ENCODE measurements at places on chromosomes 12 and 14.

- no peak for DNase-seq
Measured at GRCh38 chr12:109617491-109617890, 43.9 kb downstream of the MVK start.

DNA sequence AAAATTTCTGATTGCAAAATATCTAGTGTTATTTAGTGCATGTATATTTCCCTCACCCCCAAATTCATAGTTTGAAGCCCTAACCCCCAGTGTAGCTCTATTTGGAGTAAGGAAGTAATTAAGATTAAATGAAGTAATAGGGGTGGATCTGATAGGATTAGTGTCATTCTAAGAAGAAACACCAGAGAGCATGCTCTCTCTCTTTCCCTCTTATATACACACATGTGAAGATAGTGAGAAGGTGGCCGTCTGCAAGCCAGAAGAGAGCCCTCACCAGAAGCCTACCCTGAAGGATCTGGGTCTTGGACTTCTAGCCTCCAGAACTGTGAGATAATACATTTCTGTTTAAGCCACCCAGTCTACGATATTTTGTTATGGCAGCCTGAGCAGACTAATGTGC is 120.3 kb downstream of the TMEM30B start:
- no peak for DNase-seq

- no peak for DNase-seq
Measured at GRCh38 chr14:99141236-99141635, 130.8 kb downstream of the BCL11B start.

DNA sequence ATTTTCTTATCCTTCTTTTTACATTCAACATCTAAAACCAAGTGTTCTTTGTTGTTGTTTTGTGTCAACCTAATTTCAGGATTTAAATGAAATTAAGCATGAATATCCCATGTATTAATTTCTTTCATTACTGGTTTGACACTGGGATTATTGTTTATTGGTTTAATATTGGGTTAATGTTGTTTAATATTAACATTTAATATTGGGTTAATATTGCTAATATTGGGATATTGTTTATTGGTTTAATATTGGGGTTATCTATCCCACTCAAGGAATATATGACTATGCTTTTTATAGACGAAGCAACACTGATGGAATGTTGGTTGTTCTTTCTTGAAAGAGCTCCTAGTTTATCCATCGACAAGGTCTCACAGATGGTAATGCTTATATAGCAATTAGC is 45.9 kb downstream of the TMPRSS12 start:
- no peak for DNase-seq

- DNase-seq, result no peak
Measured at GRCh38 chr14:96816281-96816680, 19.1 kb downstream of the VRK1 start.

DNA sequence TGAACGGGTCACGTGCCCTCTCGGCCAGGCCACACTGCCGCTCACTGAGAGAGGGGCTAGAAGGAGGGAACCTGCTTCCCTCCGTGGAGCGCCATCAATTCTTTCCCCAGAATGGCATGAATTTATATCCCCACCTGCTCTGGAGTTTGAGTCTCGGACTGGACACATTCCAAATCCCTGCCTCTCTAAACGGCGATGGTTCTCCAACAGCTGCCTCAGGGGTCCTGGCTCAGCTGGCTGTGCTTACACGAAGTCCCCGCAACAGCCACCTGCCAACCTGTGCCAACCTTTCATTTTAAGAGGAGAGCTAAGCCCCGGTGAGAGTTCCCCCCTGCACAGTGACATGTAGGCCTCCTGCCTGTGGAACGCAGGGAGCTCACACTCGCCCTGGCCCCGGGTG is 73.2 kb downstream of the RIMBP2 start:
- no peak for DNase-seq

GRCh38 chr12:52437508-52437907 is 3.3 kb upstream of the KRT75 start:
- no peak for DNase-seq

DNA sequence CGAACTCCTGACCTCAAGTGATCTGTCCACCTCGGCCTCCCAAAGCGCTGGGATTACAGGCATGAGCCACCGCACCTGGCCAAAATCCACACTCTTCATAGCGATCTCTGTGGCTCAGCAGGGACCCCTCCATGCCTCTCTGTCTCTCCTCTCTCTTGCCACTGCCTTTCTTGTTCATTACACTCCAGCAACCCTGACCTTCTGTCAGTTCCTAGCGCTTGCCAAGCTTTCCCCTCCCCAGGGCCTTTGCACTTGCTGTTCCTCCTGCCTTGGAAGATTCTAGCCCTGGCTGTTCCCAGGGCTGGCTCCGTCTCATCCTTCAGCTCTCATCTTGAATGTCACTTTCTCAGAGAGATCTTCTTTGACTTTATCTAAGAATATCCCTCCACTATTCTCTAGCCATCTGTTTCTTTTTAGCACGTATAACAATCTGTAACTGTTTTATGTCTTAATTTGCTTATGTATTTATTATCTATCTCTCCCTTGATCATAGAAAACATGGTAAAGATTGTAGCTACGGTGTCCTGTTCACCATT is 38.9 kb upstream of the MAP1LC3B2 start:
- DNase-seq, result no peak

GRCh38 chr12:25200703-25201102 is 5.7 kb downstream of the ETFRF1 start:
- no peak for DNase-seq

DNA sequence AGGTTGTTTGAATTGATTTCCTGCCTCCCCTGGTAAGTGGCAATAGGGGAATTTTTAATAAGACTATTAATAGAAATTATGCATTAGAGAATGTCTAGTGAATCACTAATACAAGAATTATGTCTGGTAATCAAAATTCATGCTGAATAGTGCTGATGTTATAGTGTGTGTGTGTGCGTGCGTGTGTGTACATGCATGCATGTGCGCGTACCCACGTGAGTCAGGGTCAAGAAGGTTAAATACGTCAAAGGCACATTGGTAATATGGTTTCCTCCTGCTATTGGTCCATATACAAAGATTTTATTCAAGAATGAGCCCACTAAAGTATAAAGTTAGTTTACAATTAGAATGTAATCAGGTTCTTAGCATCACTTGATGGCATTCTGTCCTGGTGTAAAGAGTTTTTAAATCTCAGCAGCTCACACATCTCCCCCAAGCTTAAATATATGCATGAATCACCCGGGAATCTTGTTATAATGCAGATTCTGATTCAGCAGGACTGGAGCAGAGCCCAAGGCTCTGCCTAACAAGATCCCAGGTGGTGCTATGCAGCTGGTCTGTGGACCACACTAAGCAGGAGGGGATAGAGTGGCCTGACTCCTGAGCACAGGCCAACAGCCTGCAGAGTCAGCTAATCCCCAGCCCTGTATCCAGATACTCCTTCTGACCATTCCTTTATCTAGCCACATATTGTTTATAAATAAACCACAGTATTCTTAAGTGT is 43.9 kb downstream of the TTC9 start:
- no peak for DNase-seq

- DNase-seq, result no peak
Measured at GRCh38 chr14:45426685-45427282, 173.8 kb upstream of the MIS18BP1 start.

DNA sequence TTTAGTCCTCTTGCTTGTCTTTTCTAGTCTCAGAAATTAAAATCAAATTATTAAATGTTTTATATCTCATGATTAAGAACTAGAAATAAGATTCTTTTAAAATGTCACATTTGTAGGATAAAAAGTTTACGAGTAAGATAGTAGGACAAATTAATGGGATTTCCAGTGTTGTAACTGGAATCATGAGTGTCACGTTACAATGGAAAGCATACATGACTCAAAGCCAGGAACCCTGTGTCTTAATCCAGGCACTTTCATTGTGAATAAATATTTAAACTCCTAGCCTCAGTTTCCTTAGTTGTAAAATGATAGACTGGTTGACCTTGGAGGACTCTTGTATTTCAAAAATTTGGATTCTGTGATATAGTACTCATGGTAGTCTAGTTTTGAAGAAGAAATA is 84.9 kb downstream of the MIA2 start:
- DNase-seq, result no peak
